ENCODE measurements at places on chromosomes 7 and 10.

DNA sequence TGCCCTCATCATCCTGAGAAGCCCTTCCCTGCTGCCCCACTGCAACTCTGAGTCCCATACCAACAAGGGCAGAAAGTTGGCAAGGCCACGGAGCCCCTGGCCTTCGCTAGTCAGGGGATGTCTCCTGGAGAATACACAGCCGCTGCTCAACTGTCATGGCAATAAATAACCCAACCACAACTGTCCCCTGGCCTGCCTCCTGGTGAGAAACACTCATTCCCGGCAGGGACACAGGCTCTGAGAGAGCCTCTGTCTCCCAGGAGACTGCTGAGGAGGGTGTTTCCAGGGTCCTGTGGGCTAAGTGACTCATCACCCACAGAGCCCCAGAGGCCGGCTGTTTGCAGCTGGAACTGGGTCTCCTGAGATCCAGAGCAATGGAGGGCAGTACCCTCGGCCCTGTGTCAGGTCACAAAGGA, 354.1 kb downstream of the TNS3 start:
- DNase-seq: no peak

DNA sequence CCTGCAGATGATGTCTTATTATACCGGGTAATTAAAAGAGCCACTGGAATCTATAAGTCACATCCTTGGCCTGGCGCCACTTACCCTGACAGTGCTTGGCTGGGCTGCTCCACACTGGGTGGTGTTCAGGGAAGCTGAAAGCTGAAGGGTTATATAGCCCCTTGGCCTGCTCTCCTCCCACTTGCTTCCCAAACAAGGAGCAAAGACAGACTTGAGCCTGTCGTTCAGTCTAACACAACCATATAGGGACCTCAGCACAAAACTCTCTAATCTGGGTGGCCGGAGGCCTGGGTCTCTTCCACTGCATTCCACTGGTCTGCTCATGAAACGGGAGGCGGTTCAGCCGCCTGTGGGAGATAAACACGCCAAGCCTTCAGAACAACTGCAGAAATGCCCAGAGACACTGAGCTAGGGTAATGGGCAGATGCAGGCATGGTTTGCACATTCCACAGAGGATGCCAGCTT, at the start of gene ACTA2:
Gene ACTA2 (minus strand): TSS at position 127 of the 465 bp plus-strand sequence. CDS start 3,843 bp downstream, outside the sequence.
- no peak for DNase-seq

- no peak for DNase-seq
Measured at GRCh38 chr10:65843203-65843602, 1082.6 kb upstream of the LRRTM3 start.

GRCh38 chr10:113576852-113577251, 24.0 kb downstream of the HABP2 start:
- no peak for DNase-seq

- DNase-seq: no peak
Measured at GRCh38 chr10:125141150-125141859, 19.1 kb downstream of the CTBP2 start.

GRCh38 chr10:51270936-51271530, 196.7 kb downstream of the PRKG1 start:
- DNase-seq: no peak

DNA sequence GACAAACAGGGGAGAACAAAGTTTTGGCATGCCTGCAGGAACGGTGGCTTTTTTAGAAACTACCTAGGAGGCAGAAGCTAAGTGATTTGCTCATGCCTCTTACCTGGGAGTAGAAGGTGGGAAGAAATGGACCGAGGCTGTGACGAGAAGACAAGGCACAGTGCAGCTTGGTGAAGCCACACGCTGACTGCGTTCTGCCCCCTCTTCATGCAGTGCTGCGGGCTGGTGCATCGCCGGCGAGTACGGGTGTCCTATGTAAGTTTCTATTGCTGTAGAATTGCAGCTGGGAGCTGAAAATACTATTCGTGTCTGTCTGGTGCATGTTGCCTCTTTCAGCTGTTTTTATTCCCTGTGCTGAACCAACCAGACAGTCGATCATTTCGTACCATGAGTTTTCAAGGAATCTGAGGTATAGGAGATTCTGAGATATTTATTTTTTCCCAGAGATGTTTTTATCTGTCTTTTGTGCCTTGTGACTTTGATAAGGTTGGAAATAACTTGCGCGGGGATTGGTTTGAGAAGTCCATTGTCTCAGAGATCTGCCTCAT, 120.9 kb downstream of the CACNB2 start:
- DNase-seq: no peak

DNA sequence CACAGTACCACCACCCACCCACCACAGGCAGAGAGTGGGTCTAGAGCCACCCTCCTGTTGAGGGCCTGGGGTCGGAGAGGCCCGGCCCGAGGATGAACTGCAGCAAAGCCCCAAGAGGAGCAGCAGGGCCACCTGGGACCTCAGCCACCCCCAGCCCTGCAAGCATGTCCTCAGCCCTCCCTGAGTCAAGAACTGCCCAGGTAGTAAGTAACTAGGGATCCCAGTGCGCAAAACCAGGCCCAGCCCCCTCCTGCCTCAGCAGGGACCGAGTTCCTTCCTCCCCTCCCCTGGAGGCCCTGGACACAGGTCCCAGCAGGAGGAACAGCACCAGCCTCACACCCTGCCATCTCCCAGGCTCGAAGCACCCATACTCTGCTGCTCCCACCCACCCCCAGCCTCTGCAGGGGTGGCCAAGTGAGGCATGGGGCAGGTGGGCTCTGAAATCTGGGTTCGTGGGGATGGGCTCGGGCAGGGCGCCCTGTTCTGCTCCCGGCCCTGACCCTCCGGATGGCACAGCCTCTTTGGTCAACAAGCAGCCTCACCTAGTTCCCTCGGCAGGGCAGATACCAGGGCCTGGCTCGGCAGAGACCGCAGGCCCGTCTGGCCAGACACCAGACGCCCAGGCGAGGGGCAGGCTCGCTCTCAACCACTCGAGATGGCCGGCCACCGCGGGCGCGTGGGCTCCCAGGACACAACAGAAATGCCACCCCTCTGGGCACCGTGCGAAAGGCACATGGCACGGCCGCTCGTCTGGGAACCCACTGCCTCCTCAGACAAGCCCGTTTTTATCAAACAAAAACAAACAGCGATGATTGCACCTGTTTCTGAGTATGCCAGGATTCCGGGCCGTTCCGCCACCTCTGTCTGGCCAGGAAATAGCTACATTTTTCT, 15.2 kb downstream of the PDGFA start:
- DNase-seq: no peak

- DNase-seq: no peak
Measured at GRCh38 chr10:17056781-17057428, 72.7 kb downstream of the CUBN start.

GRCh38 chr7:139566075-139566474, 42.6 kb downstream of the CLEC2L start:
- no peak for DNase-seq

DNA sequence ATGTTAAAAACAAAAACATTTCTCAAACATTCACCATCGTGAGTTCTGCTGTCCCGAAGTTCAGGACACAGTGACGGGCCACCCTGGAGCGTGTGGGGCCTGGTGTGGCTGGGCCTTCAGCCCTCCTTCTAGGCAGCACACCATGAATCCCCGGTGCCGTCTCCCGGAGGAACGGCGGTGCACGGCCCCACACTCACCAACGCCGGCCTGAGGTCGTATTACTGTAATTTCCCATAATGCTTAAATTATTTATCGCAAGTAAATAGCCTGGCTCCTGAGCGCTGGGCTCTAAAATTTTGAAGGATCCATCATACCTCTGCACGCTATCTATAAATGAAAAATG, 1.4 kb downstream of the STK32C start:
- DNase-seq: no peak

DNA sequence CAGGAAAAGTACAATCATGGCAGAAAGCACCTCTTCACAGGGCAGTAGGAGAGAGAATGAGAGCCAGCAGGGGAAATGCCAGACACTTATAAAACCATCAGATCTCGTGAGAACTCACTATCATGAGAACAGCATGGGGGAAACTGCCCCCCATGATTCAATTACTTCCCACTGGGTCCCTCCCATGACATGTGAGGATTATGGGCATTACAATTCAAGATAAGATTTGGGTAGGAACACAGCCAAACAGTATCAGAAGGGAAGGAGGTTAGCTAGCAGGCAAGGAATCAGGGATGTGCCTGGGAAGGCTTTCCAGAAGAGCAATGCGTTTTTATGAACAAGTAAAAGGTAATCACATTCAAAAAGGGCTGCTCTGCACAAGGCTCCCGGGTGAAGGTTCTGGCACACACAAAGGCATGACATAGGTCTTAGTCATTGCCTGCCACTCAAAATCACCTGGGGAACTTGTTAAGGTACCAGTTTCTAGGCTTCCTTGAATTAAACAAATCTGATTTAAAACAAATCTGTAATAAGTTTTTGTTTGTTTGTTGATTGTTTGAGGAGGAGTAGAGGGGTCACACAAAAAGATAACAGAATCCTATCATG, 40.9 kb downstream of the BMPER start:
- no peak for DNase-seq

- DNase-seq: no peak
Measured at GRCh38 chr7:69934144-69934903, 336.0 kb downstream of the AUTS2 start.

DNA sequence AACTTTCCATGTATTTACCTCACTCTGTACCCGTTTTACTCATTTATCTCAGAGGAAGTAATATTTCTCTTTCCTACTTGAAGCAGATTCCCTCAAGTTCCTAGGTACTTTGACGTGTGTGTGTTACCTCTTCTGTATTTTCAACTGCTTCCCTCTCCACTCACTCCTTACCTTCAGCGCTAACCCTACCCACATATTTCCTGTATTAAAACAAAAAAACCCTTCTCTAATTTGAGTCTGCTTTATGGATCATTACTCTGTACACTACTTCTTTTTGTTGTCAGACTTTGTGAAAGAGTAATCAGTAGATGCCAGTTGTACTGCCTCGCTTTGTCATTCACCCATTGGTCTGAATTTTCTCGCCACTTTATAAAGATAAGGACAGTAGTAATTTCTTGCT, 74.0 kb downstream of the CDK13 start:
- DNase-seq: no peak

DNA sequence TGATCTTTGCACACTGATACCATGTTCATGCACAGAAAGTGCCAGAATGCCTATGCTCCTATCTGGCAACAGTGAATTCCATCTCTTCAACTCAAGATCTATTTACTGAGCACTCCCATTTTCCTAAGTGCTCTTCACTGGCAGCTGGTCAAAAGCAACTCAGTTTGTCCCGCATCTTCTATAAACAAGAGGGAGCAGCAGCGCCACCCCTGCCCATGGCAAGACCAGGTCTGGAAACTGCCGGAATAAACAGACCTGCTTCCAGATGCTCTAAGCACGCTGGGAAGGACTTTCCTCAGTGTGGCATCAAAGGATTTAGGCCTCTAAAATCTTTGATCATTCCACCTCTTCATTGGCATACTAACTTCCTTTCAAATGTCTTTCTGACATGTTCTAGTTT, 104.4 kb upstream of the MACROH2A2 start:
- no peak for DNase-seq

GRCh38 chr7:77923419-77923818, 124.8 kb downstream of the PHTF2 start:
- DNase-seq: no peak

DNA sequence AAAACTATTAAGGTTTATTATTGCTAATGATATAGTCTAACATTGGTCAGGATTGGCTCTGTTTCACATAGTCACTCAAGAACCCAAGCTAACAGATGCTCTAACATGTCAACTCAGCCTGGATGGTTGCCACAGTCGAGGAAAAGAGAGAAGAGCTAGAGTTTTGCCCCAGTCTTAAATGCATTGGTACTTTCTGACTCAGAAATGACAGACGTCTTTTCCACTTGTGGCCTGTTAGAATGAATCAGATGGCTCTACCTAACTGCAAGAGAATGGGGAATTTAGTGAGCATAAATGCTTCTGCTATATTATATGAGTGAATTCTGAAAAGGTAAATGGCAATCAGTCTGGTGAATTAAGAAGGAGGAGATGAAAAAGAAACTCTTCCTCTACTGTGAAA, 13.9 kb downstream of the HECTD2 start:
- DNase-seq: no peak

DNA sequence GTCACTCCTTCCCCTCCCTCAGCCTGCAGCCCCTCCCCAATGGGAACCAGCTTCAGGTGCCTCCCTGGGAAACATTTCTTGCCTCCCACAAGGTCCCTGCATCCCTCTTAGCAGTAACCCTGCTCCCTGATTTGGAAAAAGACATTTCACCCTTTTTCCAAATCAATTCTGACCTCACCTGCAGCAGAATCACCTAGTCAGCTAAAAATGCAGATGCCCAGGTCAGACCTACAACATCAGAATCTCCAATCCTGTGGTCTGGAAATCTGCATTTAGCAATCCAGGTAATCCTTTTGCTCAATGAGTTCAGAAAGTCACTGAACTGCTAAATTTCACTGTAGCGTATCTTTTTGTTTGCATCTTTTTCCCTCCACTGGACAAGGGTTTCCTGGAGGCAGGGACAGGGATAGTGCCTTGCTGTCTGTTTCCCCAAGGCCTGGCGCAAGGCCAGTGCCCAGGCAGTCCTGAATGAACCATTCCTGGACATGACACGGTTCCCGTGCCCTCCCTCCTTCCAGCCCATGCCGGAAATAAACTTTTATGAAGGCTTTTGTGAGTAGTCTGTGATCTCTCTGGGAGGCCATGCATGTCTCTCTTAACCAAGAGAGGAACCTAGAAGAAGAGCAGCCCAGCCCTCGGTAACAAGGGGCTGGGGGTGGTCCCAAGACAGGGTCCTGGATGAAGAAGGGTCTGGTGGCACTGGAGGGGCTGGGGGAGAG, 44.0 kb downstream of the COL13A1 start:
- DNase-seq: no peak

- DNase-seq: no peak
Measured at GRCh38 chr7:50779427-50779826, 3.3 kb downstream of the GRB10 start.

- no peak for DNase-seq
Measured at GRCh38 chr10:93271347-93271746, 197.7 kb downstream of the CYP26A1 start.

DNA sequence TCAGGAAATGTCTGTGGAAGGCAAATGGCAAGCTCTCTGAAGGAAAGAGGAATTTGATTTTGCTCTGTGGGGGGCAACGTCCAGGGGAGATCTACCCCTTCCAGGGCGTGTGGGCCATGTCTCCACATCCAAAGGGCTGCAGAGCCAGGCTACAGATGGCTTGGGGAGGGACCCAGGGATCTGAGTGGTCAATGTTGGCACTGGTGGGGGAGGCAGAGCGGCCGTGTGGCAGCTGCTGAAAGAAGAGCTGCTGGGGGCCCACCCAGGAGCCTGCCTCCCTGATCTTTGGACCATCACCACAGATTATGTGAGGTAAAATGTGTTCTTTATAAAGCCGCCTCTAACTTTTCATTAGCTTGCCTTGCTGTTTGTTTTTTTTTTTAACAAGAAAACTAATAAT, 144.1 kb downstream of the HERPUD2 start:
- no peak for DNase-seq

- no peak for DNase-seq
Measured at GRCh38 chr7:44235582-44236332, 35.0 kb downstream of the YKT6 start.

GRCh38 chr7:19747740-19748339, 25.6 kb downstream of the TMEM196 start:
- DNase-seq: no peak

GRCh38 chr7:7908622-7909145, 59.9 kb upstream of the GLCCI1 start:
- no peak for DNase-seq

Data from CD8-positive, alpha-beta memory T cell (primary cell).